ENCODE measurements at places on chromosomes 1 and 21.

GRCh38 chr1:40592107-40592803 lies 60.8 kb downstream of the ZNF684 start:
- no peak for DNase-seq

DNA sequence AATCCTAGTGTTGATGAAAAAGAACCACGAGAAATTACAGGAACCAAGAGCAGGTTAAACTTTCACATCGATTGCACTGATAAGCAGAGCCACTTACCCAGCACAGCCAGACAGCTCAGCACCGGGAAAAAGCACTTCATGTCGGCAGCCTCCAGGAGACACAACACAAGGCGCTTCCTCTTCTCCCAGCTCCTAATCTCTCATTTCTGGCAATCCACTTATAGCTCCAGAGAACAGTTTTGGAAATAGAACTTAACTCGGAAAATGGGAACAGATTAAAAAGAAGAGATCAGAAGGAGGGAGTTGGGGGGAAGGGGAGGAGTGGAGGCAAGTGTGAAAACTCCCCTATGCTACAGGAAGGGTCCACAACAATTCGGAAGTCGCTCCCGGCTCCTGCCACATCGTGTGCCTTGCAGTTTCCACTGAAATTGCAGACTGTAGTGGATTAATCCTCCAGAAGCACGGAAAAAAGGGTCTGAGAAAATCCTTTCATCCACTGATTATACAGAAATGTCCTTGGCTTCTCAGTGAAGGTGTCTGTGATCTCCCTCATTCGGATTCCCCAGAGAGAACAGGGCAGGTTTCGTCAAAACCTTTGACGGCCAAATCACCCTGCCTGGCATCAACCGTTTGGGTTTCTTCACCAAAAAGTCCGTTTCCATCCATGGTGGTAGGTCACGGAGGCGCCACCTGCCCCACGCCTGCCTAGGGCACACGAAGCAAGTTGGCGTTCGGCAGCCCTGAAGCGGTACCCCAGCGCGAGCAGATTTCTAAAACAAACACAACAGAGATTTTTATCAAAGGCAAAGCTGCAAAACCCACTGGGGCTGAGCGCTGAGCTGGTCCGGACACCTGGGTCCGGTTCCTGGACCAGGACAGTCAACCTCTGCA lies 1.1 kb downstream of the IGSF3 start:
- DNase-seq = no peak

- no peak for DNase-seq
Observed at GRCh38 chr1:245168086-245168485, 13.3 kb downstream of the KIF26B start.

GRCh38 chr1:233988963-233989696 lies 84.7 kb downstream of the SLC35F3 start:
- DNase-seq = no peak
